HTR-8/SVneo (cell line): ENCODE measurements at places on chromosomes 11 and 22.

DNA sequence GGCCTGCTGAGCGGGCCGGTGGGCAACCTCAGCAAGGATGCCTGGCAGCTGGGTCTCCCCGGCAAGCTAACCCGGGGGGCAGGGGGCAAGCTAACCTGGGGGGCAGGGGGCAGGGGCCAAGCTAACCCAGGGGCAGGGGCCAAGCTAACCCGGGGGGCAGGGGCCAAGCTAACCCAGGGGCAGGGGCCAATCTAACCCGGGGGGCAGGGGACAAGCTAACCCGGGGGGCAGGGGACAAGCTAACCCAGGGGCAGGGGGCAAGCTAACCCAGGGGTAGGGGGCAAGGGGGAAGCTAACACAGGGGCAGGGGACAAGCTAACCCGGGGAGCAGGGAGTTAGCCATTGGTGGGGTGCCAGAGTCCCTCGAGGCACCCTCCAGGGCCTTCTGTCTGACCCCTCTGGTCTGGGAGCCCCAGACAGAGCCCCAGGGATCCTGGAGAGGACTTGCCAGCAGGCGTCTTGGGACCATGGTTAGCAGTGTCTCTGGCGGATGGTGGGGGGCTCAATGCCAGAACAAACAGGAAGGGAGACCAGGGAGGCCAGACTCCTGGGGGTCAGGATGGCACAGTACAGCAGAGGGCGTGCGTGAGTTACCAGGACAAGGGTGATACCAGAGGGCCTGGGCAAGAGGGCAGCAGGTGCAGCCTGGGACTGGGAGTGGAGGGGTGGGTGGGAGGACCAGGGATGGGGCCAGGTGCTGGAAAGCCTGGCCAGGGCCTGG, 16.1 kb downstream of the IGF2 start:
- no peak for DNase-seq

DNA sequence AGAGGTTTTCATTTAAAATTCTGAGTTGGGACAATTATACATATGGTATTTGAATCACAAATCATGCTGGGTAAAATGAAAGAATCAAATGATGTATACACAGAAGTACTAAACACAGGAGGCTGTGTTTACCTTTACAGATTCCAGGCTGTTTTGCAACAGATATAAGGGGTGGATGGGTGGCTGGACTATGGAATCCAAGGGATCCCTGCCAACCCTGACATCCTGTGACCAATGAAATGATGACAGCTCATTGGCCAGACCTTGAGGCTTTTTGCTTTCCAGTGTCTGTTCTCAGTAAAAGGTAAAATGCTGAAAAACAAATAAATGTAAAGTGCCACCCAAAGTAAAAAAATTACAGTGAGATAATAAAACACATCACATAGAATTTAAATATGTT, 3.3 kb upstream of the DDI1 start:
- DNase-seq: peak; percentile 21

- DNase-seq: no peak
These were observed 50.3 kb downstream of the THAP12 start for GRCh38 chr11:76330651-76331050.

DNA sequence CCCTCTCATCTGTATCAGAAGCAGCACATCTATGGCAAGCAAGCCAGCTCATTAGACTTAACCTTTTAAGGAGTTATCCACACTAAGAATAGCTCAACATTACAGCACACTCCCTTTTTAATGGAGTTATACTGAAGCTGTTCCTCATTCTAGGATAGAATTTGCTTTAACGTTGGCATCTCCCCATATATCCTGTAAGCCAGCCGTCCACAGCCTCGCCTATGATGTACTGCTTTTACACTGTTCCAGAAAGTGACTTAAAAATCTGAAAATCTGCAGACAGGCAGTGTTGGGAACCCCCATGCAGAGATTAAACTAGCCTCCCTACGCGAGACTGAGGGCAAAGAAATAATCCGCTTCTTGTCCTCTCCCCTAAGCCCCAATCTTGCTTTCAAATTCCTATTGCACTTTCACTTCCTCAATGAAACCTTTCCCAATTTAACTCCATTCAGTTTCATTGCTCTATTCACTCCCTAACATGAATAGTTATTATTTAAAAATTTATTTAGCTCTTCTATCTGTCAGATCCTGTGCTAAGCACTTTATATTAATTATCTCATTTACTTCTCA, 225.0 kb downstream of the BLID start:
- no peak for DNase-seq

GRCh38 chr11:71474771-71475483, 21.9 kb downstream of the NADSYN1 start:
- DNase-seq: no peak

DNA sequence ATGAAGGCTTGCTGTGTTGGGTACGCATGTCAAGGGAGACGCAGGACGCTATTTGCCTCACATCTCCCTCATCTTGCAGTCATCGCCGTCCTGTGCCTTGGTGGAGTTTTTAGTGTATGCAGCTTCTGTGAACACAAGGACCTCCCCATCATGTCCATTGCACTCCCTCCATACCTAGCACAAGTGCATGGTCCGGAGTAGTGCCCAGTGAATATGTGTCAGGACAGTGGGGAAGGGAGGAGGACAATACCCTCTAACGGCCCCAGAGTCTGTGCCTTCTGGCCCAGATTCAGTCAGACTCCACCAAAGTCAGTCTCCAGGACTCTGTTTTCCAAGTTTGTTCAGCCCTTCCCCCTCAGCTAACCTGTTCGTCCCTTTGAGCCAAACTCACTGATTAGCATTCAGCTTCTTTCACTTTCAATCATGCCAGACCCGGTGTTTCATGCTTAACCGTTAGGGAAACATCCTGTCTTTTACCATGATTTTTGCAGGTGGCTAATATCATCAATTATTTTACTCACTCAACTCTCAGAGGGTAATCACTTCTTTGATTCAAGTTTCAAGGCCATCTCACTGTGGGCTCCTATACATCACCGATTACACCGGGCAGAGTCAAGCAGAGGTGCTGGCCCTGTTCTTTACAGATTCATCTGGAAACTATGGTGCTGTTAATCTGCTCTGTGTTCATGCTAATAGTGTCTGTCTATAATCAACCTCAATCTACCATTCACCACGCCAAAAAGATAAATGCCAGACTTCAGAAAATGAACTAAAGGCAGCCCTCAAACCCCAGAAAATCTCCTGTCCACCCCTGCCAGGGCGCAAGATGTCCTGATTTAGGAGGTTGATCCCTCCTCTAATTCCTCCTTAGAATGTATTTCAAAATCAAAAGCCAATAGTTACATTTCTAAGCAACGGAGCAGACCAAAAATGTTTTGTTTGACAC, 156.5 kb downstream of the RRAS2 start:
- no peak for DNase-seq

DNA sequence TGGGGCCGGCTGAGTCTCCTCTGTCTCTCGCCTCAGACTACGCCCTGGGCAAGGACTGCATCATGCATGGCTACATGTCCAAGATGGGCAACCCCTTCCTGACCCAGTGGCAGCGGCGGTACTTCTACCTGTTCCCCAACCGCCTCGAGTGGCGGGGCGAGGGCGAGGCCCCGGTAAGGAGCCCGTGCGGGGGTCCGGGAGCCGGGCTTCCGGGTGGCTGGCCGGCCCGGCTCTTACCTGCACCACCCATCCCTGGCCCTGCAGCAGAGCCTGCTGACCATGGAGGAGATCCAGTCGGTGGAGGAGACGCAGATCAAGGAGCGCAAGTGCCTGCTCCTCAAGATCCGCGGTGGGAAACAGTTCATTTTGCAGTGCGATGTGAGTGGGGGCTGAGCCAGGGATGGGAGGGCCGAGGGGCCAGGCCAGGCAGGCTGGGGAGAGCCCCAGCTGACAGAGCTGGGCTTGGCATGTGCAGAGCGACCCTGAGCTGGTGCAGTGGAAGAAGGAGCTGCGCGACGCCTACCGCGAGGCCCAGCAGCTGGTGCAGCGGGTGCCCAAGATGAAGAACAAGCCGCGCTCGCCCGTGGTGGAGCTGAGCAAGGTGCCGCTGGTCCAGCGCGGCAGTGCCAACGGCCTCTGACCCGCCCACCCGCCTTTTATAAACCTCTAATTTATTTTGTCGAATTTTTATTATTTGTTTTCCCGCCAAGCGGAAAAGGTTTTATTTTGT, 4.1 kb upstream of the ANKRD13D start:
- DNase-seq: no peak

DNA sequence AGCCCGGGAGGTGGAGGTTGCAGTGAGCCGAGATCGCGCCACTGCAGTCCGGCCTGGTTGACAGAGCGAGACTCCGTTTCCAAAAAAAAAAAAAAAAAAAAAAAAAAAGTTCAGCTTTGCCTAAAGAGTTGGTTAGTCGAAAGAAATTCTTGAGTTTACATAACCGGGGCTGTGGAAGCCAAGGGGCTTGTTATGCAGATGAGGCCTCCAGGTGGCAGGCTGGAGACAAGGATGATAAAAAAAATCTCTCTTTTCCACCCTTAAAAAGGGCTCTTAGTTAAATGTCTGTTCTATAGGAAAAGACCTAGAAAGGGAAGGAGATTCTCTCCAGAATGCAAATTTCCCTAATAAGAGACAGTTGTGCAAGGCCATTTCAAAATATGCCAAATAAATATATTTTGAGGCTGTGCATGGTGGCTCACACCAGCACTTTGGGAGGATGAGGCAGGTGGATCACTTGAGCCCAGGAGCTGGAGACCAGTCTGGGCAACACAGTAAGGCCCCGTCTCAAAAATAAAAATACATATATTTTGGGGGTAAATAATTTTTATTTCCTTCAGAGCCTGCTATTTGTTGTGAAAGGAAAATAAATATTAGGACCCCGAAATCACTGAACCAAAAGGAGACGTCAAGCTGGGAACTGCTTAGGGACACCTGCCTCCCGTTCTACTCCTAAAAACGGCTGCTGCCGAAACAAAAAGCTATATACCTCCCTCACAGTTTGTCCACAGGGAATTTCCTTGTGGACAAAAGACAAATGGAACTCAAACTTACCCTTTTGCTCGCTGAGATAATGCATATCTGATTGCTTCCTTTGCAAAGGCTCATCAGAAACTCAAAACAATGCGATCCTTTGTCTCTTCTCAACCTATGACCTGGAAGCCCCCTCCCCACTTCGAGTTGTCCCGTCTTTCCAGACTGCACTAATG, 2.4 kb upstream of the IFITM2 start:
- DNase-seq: peak; percentile 74

- no peak for DNase-seq
These were observed 82.5 kb upstream of the SORL1-AS1 start for GRCh38 chr11:121535129-121535796.

DNA sequence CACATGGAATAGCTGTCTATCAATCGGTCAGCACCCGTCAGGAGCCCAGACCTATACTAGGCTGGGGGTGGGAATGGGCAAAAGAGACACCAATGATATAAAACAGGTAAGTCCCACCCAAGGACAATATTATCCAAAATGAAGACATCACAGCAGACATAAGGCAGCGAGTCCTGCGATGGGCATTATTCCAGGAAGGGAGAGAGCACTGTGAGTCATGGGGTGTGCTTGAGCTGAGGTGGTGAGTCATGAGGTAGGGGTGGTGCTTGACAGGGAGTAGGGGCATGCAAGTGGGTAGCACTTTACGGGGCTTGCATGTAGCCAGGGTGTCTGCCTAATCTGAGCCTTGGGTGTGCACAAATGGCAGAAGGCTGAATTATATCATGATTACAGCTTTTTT, 605.0 kb upstream of the CADM1 start:
- DNase-seq: peak; percentile 32

- DNase-seq: no peak
These were observed 34.2 kb upstream of the LMO1 start for GRCh38 chr11:8297781-8298440.

GRCh38 chr11:72581067-72581466, 93.2 kb downstream of the PDE2A start:
- DNase-seq: no peak

DNA sequence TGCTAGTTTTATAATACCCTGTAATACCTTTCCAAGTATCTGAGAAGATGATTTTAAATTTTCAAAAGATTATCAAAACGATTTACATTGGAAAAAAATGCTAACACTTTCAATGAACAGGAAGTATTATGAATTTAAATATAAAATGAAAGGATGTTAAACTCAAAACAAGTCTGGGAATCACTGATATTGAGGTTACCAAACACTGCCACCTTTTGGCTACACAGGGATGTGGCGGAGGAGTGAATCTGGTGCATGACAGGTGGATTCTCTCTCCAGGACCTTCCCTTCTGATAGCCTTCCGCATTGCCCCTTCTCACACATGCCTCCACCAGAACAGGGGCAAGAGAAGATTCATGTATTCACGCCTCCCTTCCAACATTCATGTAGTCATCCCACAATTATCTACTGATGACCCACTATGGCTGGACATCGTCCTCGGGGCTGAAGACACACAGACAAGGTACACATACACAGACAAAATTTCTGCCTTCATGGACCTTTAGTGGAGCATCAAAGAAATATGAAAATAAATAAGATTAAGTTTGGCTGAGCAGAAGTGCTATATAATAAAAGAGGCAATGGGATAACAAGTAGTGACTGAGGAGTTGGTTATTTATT, 34.7 kb downstream of the ATG16L2 start:
- peak; percentile 59 for DNase-seq

GRCh38 chr11:91860661-91861060, 364.0 kb upstream of the FAT3 start:
- DNase-seq: no peak

DNA sequence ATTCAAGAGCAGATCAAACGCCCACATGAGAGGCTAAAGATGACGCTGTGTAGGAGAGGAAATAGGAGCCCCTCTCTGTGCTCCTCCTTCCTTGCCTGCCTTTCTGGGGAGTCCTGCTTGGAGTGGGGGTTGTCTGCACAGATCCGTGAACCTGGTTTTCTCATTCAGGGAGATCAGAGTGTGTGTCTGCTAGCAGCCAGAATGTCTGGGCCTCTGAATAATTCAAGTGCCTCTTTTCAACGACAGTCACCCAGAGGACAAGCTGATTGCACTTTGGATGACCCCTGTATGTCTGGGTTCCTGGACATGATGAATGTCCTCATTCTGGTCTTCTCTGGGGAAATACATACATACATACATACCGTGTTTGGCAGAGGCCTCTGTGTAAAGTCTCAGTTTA, 592.5 kb upstream of the B3GAT1 start:
- DNase-seq: no peak

DNA sequence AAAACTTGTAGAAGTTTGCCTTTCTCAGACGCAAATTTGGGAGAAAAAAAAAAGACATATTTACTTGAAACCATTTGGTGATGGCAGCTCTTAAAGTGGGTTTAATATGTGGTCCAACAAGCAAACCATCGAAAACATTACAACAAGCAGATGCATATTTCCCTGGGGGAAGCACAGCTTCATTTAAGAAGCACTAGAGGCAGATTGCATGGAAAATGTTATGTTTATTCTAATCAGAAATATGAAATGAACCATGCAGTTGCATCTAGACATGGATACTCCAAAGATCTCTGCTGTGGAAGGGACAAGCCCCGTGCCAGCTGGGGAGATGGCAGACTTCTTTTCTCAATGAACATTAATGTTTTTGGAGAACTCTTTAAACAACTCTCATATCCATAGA, 57.4 kb upstream of the PARVA start:
- DNase-seq: no peak

GRCh38 chr11:69534166-69534530, 52.7 kb downstream of the LINC01488 start:
- no peak for DNase-seq

GRCh38 chr11:5796541-5796940, 5.5 kb upstream of the OR52N1 start:
- no peak for DNase-seq
